Stimulated activated CD8-positive, alpha-beta memory T cell treated with anti-CD3 and anti-CD28 coated beads, Interleukin-15, amount 100 ng/mL, for 48 hours (primary cell): ENCODE measurements at places on chromosomes 5 and 9.
A peak's percentile ranks its signal among the peaks of the same experiment; 100 is the strongest.

- DNase-seq, result no peak
Observed at GRCh38 chr9:133490865-133491655, 12.2 kb upstream of the SLC2A6 start.

DNA sequence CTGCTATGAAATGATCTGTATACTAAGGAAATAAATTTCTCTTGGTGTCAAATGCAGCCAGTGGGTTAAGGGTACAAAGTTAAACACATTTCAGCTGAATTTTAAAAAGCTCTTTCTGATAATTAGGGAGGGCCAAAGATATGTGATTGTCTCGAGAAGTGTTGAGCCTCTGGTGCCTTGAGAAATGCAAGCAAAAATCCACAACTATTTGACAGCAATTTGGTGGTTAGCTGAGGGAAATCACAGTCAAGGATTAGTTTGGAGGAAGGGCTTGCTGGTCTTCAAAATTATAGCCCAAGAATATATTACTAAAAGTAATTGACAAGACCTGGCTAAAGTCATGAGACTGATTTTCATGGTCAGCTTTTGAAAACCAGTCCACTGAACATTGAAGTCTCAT is 255.7 kb upstream of the PPP1R2B start:
- no peak for DNase-seq

- no peak for DNase-seq
Observed at GRCh38 chr9:127703289-127703946, 3.4 kb upstream of the CFAP157 start.

DNA sequence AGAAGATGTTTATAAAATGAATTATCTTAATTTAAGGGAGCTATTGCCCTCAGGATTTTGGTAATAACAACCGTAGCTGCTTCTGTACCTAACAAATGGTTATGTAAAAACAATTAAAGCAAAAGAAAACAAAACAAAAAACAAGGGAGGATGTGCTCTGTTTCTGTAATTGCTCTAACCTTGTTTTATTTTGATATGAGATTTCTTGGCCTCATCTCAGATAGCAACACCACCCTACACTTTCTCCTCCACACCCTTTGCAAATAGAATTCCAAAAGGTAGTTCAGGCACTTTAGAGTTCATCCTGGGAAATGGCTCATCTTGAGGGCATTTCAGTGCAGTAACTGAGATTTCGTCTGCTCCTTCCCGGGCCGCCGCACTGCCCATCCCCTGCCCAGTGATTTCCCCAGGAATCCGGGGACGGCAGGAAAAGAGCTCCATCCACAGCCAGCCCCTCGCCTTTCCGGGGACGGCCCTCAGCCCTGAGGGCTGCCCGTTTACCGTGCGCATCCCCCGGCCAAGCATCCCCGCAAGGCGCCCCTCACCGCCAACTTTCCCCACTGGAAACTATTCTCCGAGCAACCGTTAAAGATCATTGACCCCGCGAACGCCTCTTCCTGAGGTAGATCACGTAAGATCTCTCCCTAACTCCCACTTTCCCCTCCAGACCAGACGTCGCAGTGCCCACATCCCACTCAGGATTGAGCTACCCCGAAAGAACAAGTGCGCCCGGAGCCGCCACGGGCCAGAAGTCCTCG is 1.2 kb downstream of the FNBP1 start:
- no peak for DNase-seq

- DNase-seq, result no peak
Observed at GRCh38 chr5:999724-1000123, 8.9 kb upstream of the NKD2 start.

GRCh38 chr5:58615972-58616371 is 33.1 kb downstream of the RAB3C start:
- no peak for DNase-seq

- DNase-seq, result peak; percentile 18
Observed at GRCh38 chr5:149434162-149435014, 55.3 kb upstream of the IL17B start.

DNA sequence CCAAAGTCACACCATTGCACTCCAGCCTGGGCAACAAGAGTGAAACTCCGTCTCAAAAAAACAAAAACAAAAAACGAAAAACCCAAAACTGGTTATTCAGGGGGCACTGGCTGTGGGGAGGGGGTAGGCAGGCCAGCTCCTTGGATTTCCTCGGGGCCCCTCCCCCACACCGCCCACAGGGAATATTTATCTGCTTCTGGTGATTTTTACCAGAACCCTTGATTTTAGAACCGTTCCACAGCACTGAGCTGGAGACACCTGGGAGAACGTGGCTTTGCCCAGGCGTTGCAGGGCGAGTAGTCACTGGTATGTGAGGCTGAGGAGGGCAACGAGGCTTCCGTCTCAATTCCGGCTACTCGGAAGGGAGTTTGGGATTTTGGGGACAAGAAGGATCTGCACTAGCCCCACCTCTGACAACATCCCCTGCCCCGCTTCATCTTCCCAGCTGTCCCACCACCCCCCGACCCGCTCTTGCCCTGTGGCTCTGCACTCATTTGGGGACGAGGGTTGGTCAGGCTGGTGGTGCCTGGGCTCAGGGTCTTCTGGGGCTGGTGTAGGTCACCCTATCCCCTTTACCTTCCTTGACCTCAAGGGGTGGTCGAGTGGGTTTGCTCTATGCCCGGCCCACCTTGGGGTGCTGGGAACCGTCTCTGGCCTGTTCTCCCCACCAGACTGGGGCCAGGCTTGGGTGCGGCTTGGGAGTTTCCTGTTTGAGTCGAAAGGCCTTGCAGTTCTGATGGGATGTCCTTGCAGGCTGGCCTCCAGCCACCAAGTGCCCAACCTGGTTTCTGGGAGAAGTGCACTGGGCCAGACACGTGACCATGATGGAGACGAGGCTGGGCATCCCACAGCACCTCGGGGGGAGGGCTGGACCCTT is 3.5 kb downstream of the AHRR start:
- no peak for DNase-seq

- DNase-seq, result no peak
Observed at GRCh38 chr5:16437977-16438376, 27.6 kb downstream of the ZNF622 start.

- no peak for DNase-seq
Observed at GRCh38 chr9:90773617-90774016, 28.0 kb upstream of the SYK start.

- DNase-seq, result no peak
Observed at GRCh38 chr9:121183666-121184423, 17.8 kb downstream of the RAB14 start.

DNA sequence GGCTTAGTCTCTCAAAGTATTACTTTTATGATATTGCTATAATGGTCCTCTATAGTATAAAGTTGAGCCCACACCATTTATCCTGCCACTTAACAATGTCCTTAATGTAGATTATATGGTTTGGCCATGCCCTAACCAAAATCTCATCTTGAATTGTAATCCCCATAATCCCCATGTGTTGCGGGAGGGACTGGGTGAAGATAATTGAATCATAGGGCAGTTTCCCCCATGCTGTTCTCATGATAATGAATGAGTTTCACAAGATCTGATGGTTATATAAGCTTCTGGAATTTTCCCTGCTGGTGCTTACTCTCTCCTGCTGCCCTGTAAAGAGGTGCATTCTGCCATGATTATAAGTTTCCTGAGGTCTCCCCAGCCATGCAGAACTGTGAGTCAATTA is 498.8 kb downstream of the RAB3C start:
- no peak for DNase-seq

DNA sequence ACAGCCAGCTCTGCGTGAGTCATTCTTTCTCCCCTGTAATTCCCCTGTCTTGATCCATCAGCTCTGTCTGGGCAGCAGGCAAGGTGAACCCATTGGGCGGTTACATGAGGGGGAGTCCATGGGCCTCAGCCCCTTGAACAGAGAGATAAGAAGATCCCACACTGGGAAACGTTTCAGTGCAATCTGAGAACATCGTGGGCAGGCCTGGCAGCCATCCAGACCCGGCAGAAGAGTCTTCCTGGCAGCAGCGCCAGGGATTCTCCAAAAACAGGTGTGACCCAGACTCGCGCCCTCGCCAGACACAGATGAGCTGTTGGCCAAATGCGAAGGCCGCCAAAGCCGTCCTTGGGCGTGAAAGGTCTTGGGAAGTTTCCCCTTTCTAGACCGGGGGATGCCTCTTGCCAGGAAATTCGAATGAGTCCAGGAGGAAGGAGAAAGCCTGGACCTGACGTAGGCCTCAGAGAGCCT is 6.4 kb upstream of the SLC12A7 start:
- DNase-seq, result no peak

DNA sequence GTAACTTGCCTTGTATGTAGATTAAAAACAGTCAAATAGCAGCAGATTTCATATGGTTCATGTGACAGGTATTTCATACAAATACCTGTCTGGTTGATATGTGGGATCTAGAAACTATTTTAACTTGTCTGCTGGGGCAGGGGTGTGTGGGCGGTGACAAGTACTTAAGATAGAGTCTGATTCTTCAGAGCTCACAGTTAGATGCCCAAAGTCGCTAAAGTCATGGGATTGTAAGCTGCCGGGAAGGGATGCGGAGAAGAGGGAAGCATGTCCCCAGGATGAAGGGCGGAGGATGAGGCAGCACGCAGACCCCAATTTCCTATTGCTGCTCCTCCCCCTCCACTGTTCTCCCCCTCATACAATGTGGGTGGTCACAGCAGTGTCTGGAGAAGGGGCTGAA is 13.3 kb downstream of the ANXA6 start:
- no peak for DNase-seq

DNA sequence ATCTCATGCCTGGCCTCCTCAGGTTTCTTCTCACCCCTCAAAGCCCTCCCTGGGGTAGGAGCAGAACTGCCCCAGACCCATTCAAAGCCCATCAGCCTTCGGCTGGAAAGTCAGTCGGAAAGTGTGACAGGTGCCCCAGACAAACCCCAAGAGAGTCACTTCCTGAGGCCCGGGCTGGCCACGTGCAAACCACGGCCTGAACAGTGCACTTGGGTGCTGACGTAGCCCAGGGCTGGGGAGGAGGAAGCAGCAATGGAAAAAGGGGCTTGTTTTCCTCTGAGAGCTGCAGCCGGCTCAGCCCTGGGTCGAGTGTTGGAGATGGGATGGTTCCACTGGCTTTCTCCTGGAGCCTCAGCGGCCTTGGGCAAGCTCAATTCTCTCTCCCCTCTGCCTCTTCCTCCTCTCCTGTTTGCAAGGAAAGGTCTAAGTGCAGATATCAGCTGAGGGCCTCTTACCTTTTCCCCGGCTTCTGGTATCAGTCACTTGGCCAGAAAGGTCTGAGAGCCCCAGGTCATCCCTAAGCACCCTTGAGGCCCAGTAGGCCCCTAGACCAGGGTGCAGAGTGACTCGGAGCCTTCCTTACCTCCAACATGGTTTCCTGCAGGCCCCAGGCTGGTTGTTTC is 5.9 kb upstream of the EGR1 start:
- DNase-seq, result peak; percentile 87

DNA sequence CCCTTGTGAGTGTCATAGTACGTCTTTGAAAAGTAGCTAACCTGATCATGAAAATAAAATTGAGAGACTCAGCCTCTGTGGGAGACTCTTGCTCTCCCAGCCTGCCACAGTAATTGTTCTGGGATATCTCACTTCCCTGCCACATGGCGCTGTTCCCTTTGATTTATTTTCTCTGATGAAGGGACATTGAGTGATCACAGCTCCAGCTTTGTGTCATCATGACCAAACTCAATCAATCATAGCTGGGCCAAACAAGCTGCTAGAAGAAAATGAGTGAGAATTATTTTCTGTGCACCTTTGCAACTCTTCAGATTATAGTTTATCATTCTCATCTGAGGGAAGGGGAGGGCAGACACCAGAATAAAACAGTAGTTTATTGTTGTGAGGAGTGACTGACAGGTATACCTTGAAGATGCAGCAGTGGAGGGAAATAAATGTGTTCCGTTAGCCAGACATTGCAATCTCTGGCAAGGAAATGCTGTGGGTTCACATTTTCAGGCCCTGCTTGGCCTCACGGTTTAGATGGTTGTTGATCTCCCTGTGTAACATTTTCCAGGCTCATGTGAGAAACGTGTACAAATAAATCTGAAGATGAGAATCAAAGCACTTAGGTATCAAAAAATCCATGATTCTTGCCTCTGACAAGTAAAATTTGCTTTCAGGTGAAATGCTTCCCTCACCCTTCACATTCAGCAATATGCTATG is 174.7 kb upstream of the FBXL17 start:
- no peak for DNase-seq

- no peak for DNase-seq
Observed at GRCh38 chr5:119578937-119579336, 50.4 kb upstream of the FAM170A start.

- no peak for DNase-seq
Observed at GRCh38 chr5:171688696-171689495, 96.7 kb upstream of the SMIM23 start.

GRCh38 chr5:138603249-138603920 is 28.2 kb upstream of the HSPA9 start:
- no peak for DNase-seq

GRCh38 chr9:4402501-4402900 is 87.8 kb upstream of the SLC1A1 start:
- no peak for DNase-seq

GRCh38 chr5:111463311-111463710 is 49.0 kb downstream of the STARD4 start:
- DNase-seq, result no peak

DNA sequence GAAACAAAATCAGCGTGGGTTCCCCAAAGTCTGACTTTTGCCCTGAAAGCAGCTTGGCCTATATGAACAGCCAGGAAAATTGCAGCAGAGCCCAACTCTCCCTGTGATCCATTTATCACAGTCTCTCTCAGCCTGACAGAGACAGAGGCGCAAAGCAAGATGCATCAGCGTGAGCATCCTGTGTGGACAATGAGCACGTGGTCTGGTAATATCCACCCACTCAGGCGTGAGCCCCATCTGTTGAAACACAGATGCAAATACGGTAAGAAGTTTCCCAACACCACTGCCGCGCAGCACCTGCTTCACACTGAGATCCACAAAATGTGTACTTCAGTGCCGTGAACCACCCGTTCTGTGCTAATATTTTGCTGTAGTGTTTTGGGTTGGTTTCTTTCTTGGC is 114.6 kb downstream of the MRPL36 start:
- no peak for DNase-seq

- DNase-seq, result no peak
Observed at GRCh38 chr5:92017776-92018175, 634.7 kb upstream of the ARRDC3 start.

GRCh38 chr9:36293918-36294317 is 35.7 kb upstream of the GNE start:
- no peak for DNase-seq

DNA sequence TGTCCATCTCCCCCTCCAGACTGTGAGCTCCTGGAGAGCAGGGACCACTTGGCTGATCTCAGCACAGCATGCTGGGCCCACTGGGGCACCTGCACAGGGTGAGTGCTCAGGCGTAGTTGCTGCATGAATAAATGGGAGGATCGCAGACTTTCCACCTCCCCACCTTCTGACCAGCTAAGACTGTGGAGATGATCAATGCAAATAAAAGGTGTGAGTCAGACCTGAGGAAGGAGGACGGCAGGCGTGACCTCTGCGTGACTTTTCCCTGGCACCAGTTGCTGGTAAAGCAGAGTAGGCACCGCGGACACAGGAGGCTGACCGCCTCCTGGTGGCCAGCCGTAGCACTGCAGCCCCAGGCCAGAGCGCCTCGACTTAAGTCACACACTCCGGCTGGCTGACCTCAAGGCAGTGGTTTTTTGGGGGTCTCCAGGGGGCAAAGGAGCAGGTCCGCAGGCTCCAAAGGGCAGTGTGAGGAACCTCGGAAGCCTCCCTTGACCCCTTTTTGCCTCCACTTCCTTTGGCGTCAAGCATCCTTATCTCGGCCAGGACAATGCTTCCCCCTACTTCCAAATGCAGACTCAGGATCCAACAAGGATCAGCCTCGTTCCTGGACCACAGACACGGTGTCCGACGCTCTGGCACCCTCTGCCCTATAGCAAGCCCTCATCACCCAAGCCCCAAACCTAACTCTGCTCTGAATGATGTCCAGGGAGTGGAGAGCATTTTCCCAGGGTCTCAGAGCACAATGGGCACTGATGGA is 12.7 kb upstream of the TDRD7 start:
- peak; percentile 58 for DNase-seq
